ENCODE measurements at places on chromosomes 5 and 9.

GRCh38 chr5:117675646-117676045 is 1101.0 kb upstream of the SEMA6A start:
- no peak for DNase-seq

GRCh38 chr5:120457839-120458507 is 6.1 kb upstream of the PRR16 start:
- no peak for DNase-seq

DNA sequence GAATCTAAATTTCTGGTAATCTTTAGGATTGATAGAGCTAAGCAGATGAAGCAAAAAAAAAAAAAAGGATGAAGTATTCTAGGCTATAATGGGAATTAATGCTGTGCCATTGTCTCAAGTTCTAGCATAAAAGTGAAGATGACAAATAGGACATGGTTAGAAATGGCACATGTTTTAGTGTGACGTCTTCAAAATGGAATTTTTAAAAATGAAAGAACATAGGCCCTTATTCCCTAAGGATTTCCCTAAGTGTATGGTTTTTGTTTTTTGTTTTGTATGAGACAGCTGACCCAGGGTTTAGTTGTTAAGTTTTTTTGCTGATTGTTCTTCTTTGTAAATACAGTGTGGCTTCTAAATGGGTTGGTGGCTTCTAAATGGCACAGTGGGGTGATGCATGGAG is 7.1 kb downstream of the TLE4 start:
- DNase-seq, result no peak

- DNase-seq, result no peak
Measured at GRCh38 chr9:5976674-5977397, 38.6 kb downstream of the RANBP6 start.

DNA sequence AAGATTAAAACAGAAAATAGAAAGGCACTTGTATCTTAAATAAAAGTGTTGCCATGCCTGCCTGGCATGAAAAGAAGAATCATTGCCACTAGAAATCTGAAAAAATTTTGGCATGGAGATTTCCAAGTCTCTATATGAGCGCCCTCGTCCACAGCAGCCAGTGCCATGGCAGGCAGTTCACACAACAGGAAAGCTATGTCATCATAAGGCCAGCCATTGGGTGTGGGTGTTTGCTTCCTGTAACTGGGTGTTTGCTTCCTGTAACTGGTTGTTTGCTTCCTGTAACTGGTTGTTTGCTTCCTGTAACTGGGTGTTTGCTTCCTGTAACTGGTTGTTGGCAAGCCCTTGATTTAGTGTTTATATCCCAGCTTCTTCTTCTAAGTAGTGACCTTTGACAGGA is 446.7 kb downstream of the IRX1 start:
- no peak for DNase-seq

- DNase-seq, result no peak
Measured at GRCh38 chr9:114238472-114238871, 83.1 kb downstream of the COL27A1 start.

DNA sequence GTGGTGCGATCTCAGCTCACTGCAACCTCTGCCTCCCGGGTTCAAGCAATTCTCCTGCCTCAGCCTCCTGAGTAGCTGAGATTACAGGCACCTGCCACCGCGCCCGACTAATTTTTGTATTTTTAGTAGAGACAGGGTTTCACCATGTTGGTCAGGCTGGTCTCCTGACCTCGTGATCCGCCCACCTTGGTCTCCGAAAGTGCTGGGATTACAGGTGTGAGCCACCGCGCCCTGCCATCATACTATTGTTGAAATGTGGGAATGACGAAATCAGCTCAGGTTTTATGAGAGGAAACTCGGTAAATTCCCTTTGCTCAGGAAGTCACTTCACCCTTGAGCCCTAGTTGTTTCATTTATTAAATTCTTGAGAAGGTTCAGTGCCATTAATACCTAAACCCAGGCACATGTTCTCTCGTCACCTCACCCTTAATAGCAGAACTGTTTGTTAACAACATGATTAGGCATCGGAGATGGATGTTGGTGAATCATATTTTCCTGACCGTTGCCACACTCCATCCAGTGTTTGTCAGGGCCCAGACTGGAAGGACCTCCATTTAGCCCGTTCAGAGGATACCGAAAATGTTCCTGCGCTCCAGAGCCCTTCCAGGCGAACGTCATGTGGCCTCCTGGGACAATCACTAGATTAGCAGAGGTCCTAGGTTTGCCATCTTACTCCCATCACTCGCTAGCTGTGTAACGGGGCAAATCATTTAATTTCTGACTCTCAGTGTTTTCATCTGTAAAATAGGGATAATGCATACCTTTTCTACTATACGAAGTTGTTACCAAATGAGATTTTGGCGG is 20.0 kb upstream of the CREBRF start:
- peak; percentile 30 for DNase-seq

GRCh38 chr5:57895766-57896165 is 413.2 kb upstream of the ACTBL2 start:
- DNase-seq, result no peak

GRCh38 chr5:139138809-139139208 is 59.4 kb downstream of the SIL1 start:
- no peak for DNase-seq

GRCh38 chr9:135779571-135779970 is 77.6 kb downstream of the KCNT1 start:
- no peak for DNase-seq

DNA sequence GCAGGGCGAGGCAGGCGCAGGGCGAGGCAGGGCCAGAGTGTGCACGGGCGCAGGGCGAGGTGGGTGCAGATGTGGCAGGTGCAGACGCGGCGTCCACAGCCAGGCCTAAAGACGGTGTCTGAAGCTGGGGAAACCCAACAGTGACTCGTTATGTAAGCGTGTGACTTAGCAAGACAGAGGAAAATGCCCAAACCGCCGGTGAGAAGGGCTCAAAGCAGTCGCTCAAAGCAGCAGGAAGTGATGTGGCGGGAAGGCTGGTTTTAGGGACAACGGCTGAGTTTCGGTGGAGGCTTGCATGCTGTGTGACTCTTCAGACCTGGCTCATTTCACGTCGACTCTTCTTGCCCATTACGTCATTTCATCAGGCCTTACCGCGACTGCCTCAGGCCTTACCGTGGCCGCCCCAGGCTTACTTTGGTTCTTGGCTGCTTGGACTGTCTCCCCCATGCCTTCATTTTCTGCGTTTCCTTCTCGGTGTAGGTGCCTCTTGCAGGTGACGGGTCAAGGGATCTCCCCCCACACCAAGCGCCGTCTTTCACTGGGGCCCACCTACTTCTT is 50.5 kb upstream of the EXOC3 start:
- DNase-seq, result peak; percentile 79

GRCh38 chr9:136565086-136565714 is 19.4 kb upstream of the NOTCH1 start:
- no peak for DNase-seq

DNA sequence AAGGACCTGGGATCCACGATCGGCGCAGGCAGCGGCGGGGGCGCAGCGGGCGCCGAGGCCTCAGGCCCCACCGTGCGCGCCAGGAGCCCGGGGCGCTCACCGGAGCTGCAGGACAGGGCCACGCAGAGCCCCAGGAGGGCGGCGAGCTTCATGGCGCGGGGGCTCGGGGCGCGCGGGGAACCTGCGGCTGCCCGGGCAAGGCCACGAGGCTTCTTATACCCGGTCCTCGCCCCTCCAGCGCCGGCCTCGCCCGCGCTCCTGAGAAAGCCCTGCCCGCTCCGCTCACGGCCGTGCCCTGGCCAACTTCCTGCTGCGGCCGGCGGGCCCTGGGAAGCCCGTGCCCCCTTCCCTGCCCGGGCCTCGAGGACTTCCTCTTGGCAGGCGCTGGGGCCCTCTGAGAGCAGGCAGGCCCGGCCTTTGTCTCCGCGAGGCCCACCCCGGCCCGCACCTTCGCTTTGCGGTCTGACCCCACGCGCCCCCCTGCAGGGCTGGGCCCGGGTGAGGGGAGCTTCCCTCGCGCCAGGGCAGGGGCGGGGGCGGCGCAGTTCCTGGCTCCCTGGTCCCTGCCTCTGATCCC is at the start of gene SCGB3A1:
Gene SCGB3A1, minus strand, starts transcription at position 189 of the 577 bp plus-strand sequence. Its CDS starts 37 bp downstream, at position 152.
- no peak for DNase-seq

- DNase-seq, result no peak
Measured at GRCh38 chr5:138661991-138662434, 86.8 kb upstream of the HSPA9 start.

DNA sequence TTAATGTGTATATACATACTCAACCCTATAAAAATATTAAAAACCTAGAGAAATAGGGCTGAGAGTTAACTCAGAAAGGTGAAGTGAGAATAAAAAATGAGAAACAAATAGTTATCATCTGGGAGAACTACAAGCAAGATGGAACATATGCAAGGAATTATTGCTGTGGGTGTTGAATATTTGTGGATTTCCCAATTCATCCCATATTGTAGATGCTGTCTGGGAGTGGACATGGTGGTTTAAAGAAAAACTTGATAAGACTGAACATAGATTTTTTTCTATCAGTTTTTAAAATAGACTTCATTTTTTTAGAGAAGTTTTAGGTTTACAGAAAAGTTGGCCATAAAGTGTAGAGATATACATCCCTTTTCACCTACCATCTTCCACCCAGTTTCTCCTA is 263.5 kb downstream of the SPATA31D1 start:
- DNase-seq, result no peak

DNA sequence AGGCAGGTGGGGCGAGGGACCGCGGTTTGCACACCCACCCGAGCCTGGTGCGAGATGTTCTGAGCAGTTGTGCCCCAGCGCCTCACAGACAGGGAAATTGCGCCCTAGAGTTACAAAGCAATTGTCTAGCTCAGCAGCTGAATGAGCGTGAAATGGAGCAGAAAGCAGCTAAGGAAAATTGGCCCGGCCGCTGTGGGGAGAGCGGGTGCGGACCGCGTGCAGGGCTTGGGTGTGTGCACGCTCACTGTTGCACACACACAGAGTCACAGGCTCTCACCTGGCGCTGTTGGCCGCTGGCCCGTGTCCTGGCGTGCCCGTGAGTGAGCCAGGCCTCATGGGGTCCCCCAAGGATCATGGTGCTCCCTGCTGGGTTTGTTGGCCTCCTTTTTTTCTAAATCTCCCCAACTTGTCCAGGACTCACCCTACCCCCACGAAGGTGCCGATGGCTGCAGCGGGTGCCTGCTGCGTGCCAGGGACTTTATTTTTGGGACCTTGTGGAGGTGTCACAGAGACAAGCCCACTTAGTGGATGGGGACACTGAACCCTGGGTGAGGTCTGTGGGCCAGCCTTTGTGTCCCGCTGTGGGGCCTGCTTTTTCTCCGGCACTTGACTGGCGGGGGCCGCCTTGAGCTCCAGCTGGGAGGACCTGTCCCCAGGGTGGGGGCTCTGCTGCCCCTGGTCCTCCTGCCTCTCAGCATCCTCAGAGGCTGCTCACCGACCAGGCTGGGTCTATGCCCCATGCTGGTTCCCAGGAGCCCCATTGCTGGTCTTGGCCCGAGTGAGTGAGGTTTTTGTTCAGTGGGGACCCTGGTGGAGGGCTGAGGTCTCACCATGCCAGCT is 5.2 kb downstream of the RXRA start:
- DNase-seq, result no peak

- DNase-seq, result no peak
Measured at GRCh38 chr5:146719179-146719578, 159.4 kb downstream of the PPP2R2B start.

DNA sequence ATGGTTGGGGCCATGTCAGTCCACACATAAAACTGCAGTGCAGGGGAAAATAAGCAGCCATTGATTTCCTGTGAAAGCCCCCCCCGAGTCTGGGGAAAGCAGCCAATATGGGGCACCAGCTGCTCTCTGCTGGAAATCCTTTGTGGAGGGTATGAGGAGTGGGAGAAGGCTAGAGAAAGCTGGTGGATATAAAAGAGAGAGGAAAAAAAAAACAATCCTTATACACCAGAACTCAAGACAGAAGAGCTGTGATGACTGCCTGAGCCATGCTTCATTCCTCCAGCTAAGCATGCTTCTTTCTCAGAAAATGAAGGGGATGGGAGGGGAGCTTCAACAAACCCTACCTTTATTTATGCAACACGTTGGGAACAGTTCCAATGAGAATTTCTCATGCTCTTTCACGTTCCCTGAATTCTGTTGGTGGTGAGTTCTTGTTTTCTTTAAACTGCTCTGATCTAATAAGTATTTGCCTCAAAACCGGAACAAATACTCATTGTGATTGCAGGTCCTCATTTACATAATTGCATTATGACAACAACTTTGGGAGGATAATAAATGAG is 688.0 kb upstream of the SEMA6A start:
- DNase-seq, result no peak

- no peak for DNase-seq
Measured at GRCh38 chr5:139494832-139495231, 12.3 kb upstream of the STING1 start.

DNA sequence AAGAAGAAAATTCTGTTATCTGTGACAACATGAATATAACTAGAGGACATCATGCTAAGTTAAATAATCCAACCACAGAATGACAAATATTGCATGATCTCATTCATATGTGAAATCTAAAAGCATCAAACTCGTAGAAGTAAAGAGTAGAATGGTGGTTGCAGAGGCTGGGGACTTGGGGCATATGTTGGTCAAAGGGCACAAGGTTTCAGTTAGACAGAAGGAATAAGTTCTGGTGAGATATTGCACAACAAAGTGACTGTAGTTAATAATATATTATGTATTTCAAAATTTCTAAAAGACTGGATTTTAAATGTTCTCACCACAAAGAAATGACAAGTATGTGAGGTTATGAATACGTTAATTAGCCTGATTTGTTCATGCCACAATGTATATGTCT is 24.8 kb downstream of the GRIA1 start:
- no peak for DNase-seq

DNA sequence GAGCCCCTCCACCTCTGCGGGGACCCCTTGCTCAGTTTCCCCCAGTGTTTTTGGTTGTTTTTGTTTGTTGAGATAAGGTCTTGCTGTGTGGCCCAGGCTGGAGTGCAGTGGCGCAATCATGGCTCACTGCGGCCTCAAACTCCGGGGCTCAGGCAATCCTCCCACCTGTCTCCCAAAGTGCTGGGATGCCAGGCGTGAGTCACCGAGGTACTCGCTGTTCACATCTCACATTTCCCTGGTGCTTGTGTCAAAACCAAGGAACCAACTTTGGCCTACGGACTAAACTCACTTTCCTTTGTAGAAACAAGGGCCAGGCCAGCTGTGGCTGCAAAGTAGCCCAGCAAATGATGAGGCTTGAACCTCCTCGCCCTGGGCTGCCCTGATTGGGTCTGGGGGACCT is 9.7 kb upstream of the AJM1 start:
- no peak for DNase-seq

- DNase-seq, result no peak
Measured at GRCh38 chr9:114853071-114853855, 47.4 kb upstream of the TNFSF15 start.

DNA sequence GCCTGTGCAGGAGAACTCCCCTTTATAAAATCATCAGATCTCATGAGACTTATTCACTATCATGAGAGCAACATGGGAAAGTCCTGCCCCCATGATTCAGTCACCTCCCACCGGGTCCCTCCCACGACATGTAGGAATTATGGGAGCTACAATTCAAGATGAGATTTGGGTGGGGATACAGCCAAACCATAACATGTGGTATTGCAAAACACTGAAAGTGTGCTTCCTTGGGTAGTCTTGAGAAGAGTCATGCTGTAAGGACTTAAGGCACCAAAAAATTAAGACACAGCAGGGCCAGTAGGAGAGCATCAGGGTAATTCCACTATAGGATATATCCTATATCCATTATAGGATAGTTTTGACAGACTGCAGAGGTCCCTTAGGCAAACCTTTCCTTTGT is 29.4 kb upstream of the GDNF start:
- DNase-seq, result no peak
